ENCODE measurements at places on chromosomes 5 and 9.
A peak's percentile ranks its signal among the peaks of the same experiment; 100 is the strongest.

- no peak for DNase-seq
Observed at GRCh38 chr5:92942762-92943161, 638.3 kb downstream of the NR2F1-AS1 start.

GRCh38 chr5:134242146-134242545, 16.3 kb upstream of the PPP2CA start:
- peak; percentile 65 for DNase-seq

- peak; percentile 7 for DNase-seq
Observed at GRCh38 chr9:3526997-3527940, 1.5 kb upstream of the RFX3 start.

- DNase-seq = no peak
Observed at GRCh38 chr5:66516550-66516949, 79.6 kb upstream of the MAST4 start.

GRCh38 chr5:43367909-43368669, 44.1 kb downstream of the CCL28 start:
- no peak for DNase-seq

- DNase-seq = no peak
Observed at GRCh38 chr9:118271936-118272335, 567.7 kb downstream of the TLR4 start.

DNA sequence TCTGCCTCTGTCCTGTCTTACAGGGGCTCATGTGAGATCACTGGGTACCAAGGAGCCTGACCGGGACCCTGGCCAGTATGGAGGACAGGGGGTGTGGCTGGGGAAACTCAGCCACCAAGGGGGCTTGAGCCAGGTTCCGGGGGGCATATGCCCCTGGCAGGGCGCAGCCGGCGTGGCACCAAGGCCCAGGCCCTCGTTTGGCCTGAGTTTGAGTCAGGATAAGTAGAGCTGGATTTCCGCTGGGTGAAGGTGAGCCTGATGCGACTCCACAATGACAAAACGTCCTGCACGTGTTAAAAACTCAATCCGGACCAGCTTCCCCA, 616 bp upstream of the TSPAN17 start:
- DNase-seq = no peak

- DNase-seq = peak; percentile 16
Observed at GRCh38 chr5:144088206-144089064, 82.0 kb downstream of the YIPF5 start.

DNA sequence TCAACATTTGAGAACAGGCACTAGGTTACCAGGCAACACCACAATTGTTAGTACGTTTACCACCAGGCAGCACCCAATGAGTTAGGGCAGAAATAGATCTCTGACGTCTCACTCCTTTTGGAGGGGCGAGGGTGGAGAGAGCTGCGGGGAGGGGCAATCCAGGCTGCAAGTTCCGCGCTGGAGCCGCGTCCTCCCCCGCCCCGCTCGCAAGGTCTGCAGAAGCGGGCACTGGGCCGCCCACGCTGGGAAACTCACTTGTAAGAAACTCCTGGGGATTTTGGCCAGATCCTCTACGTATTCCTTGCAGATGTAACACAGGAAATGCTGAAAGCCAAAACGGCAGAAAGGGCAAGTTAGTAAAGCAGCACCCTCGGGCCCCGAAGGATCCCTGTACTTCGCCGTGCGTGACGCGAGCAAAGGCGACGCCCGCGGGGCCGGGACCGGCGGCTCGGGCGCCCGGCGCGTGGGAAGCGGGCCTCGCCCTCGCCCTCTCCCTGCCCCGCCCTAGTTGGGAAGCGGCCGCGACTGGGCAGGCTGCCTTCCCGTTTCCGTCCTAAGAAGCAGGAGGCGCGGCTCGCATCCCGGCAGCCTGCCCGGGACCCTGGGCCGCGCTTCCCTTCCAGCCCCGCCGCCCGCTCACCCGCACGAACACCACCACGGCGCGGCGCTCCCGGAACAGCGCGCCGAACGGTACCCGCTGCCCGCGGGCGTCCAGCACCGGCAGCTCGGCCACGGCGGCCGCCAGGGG, 493 bp downstream of the PRXL2C start:
- DNase-seq = peak; percentile 97

- peak; percentile 12 for DNase-seq
Observed at GRCh38 chr9:4850603-4851310, 58.0 kb downstream of the RCL1 start.

Data from fibroblast of gingiva (primary cell).